ENCODE measurements at places on chromosomes 11 and 22. TPM values are rescaled to one million over a fixed set of nuclear protein-coding genes. Genes with fewer than 3 reads are reported as not detected.

The FADS2 gene
- total RNA-seq: 266 TPM

The CD3G gene
- total RNA-seq: 212 TPM

The MISFA gene
- 0.66 TPM for total RNA-seq

The GAL3ST1 gene
- not detected for total RNA-seq

The LRRC74B gene
- total RNA-seq: not detected

The NCR3LG1 gene
- total RNA-seq: 0.66 TPM

The CCDC117 gene
- total RNA-seq: 26.0 TPM

The XBP1 gene
- 348 TPM for total RNA-seq
